ENCODE measurements at places on chromosomes 2 and 18.
A peak's percentile ranks its signal among the peaks of the same experiment; 100 is the strongest.

DNA sequence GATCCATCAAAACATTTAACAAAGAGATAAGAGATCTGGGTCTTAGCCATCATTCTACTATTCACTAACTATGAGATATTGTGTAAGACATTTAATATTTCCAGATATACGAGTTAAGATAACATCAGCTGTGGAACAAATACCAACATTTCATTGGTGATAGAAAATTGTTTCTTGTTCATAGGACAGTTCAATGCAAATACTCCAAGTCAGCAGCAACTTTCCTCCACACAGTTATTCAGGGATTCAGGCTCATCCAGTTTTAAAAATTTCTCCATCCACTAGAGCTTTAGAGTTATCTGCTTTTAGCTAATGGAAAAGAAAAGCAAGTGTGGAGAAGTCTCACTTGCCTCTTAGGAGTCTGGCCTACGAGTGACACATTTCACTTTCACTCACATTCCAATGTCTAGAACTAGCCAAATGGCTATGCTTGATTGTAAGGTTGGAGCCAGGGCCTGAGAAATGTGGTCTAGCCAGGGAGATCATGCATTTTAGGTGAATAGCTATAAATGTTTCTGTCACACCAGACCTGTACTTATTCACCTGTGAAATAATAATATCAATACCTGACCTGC is 119.3 kb upstream of the MAPRE2 start:
- no peak for DNase-seq

DNA sequence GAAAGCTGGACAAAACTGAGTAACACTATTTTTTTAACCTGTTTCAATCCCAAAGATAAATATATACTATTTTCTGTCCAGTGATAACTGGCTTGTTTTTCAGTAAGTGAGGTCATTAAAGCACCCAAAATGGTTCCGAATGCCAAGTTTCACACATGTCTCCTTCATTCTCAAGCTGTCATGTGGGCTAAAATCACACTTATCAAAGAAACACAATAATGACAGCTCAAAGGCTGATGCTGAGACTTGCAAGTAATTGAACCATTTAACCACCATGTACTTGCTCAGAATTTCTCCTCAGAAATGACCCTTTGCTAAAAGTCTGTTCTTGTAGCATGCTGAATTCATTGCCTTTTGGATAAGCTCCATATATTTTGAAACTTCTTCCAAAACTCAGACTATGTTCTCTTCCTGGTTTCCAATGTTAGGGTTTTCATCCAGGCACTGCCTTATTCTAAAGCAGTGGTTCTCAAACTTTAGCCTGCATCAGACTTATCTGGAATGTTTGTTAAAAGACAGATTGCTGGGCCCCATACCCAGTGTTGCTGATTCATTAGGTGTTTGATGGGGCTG is 149.8 kb downstream of the VWC2L start:
- no peak for DNase-seq

DNA sequence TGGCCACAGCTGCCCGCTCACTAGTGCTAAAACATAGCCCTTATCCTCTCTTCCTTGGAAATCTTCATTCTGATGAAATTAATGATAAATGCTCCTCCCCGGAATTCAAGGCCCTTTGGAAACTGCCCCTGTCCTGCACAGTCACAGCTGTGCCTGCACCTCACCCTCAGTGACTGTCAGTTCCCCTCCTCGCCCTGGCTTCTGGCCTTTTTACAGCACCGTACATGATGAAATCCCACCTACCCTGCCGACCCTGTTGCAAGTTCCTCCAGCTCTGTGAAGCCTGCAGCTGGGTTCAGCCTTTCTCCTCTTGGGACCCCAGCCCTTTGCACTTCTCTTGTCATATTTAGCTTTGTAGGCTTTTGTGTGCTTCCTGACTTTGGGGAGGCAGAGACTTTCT is 48.4 kb downstream of the DCDC2C start:
- no peak for DNase-seq

- DNase-seq: peak; percentile 38
Measured at GRCh38 chr18:50297621-50298442, 10.3 kb upstream of the CXXC1 start.

DNA sequence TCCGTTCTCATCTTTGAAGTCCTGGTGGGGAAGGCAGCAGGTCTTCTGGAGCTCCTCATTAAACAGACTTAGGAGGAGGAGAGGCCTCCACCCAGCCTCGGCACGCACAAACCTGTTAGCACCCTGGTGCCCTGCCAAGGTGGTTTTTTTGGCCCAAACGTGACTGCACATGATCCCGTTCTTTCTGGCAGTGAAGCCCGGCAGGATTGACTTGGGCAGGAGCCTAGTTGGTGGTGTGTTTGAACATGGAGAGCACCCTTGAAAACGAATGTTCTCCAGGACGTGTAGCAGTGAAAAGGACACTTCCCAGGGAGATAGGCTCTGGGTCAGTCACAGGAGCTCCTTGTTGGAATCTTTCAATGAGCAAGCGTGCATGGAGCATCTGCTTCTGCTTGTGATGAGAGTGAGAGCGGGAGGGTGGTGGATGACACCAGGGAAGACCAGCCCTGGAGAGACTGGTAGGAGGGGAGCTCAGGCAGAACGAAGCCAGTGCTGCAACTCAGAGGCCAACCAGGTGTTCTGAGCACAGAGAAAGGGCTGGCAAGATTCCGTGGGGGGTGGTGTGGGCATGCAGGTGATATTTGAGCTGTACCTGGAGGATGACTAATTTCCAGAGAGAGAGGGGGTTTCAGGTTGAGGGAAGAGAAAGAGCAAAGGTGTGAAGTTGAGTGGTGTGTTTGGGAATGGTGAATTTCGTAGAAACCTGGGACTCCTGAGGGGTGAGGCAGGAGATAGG is 73.8 kb downstream of the TANC1 start:
- no peak for DNase-seq

DNA sequence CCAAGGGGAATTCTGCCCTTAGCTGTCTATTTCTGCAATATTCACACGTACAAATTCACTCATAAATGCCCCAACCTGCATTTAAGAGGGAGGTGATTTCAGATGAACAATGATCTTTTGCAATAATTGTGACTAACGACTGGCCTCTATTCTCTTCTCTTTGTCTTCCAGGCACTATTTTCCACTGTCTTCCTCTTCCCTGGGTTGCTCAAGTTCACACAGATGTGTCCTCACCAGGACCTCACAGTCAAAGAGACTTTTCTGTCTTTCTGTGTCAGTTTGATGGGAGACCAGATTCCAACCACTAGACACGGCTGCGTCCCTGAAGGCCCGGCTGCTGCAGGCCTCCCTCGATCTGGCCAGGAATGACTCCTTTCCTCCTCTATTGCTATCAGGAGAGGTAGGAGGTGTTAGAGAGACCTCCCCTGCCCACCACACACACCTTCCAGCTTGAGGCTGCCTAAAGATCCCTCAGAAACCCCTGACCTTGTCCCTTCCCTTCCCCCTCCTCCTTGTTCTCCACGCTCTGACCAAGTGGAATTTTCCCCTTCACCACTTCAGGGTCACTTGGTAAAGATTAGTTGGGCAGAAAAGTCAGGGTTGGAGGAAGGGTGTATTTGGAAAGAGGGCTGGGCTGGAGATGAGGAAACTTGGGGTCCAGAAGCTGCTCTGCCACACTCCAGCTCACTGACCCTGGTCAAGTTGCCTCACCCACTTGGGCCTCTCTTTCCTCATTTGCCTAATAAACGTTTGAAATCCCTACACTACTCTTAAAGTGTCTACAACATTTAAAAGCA is 109.2 kb upstream of the COPS8 start:
- no peak for DNase-seq

- DNase-seq: no peak
Measured at GRCh38 chr2:60925994-60926740, 44.8 kb downstream of the REL start.

- DNase-seq: no peak
Measured at GRCh38 chr2:233079473-233079877, 19.3 kb downstream of the INPP5D start.

- DNase-seq: no peak
Measured at GRCh38 chr2:167756446-167756845, 490.9 kb downstream of the STK39 start.

DNA sequence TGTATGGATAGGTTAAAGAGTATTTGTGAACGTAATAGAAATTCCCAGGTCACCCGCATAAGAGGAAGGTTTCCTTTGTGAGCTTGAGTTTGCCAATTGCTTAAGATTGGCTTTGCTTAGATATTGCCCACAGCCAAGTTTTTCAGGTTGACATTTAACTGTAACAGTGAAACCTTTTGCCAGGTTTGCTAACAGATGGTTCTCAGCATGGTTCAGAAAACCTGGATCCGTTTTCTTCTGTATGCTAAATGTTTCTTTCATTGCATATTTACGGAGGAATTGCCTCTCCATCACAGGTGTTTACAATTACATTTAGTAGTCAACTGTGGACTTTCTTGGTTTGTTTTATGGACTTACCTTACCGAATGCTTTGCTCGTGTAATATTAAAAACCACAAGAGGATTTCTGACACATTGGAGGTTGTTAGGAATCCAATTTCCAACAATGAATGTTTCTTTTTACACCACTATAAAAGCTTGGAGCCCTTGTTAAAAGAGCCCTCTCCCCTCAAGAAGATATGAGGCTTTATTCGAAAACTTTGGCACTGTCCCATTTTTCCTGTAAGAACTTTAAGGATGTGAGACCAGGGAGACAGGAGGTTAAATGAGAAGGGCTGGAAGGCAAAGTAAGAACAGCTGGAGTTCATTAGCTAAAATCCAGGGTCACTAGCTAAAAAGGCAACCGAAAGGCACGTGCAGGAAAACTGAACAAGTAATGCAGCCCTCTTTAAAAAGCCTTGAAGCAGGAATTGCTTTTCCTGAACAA is 7.8 kb downstream of the CDK15 start:
- no peak for DNase-seq

DNA sequence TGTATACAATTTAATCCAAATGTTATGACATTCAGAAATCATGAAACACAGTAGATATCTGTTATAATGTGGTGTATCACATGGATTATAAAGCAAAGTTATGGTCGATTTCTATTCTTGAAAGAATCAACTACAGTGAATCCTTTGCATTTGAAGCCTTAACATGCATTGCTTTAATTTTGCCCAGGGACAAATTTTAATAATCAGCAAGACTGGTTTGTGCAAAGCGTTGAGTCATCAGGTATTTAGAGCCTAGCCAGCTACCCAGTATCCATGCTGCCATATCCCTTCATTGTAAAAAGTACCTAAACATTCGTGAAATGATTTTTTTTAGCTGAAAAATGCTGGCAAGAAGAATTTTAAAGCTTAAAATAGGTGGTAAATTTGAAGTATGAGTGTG is 8.9 kb upstream of the SPDYA start:
- no peak for DNase-seq

DNA sequence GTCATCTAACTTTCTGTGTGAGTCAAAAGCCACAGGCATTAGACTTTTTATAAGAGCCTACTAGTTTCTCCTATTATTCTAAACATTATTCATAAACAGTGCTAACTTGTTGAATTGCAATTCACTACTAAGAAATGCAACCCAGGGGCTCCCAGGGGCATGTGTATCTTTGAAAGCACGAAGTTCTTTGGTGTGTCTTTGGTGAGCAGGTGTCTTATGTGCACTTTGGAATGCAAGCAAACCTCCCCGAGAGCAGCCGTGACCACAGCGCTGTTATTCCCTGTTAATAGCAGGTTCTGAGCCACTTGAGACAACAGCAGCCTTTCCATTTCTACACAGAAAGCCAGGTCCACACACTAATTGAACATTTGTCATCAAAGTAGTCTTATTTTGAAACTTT is 123.5 kb downstream of the PRKRA start:
- DNase-seq: no peak

DNA sequence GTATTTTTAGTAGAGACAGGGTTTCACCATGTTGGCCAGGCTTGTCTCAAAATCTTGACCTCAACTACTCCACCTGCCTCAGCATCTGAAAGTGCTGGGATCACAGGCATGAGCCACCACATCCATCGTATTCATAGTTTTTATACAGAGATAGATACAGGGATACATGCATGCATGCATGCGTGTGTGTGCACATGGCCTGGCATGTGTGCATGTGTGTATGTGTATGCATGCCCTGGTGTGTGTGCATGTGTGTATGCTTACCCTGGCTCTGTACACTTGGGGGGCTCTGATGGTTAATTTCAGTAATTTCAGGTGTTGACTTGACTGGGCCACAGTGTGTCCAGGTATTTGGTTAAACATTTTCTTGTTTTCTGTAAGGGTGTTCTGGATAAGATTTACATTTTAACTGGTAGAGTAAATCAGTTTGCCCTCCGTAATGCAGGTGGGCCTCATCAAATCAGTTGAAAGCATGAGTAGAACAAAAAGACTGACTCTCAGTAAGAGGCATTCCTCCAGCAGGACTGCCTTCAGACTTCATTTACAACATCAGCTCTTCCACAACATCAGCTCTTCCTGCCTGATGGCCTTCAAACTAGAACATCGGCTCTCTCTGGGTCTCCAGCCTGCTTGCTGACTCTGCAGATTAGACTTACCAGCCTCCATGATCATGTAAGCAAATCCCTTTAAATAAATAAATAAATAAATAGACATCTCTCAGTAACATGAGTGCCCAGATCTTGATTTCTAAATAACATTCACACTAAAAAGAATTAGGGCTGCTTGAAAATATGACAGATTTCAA is 30.8 kb downstream of the SESTD1 start:
- no peak for DNase-seq

DNA sequence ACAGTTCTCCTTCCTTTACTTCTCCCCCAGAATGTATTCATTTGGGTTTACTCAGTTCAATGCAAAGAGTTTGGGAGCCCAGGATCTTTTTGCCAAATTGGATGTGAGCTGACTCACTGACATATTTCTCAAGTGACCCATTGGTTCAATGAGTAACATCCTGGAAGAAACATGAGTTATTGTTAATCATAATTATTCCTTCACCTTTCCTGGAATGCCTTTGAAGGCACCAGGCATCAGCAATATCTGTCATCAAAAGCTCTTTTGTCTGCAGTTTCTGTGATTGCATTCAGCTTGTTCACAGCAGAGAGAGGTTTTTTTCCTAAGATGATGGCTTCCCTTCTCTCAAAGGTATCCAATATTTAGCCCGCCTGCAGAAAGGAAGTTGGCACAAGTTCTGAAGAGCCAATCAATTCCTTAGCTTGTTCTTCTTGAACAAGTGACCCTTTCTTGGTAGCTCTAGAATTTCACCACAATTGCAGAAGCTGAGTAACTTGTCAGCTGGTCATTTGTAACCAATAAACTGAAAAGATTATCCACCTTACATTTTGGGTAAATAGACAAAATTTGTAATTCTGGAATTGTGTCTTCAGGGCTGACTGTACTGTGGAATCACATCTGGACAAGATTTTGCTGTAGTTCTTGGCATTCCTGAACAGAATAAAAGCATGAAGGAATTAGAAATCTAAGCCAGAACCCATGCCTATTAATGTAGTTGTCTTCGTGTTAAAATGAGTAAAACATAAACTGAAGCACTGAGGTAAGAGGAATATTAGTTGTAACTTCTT is 72.2 kb upstream of the TMEM17 start:
- DNase-seq: no peak

Data from stimulated activated CD8-positive, alpha-beta memory T cell treated with anti-CD3 and anti-CD28 coated beads, Interleukin-15, amount 100 ng/mL, for 1 hour (primary cell).